ENCODE measurements at places on chromosomes 1 and 21.

DNA sequence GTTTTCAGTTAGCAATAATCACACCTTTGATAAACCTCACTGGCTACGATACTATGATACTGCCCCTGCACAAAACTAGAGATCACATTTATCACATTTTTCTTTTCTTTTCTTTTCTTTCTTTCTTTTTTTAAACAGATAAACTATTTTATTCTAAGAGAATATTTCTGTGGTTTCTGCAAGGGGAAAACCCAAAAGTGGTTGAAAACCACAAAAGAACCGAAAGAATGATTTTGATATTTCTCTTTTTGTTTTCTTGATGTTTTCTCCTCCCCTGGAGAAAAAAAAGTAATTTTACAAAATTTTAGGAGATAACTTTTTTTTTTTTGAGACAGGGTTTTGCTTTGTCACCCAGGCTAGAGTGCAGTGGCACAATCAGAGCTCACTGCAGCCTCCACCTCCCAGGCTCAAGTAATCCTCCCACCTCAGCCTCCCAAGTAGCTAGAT, 18.4 kb upstream of the FRRS1 start:
- DNase-seq = no peak

DNA sequence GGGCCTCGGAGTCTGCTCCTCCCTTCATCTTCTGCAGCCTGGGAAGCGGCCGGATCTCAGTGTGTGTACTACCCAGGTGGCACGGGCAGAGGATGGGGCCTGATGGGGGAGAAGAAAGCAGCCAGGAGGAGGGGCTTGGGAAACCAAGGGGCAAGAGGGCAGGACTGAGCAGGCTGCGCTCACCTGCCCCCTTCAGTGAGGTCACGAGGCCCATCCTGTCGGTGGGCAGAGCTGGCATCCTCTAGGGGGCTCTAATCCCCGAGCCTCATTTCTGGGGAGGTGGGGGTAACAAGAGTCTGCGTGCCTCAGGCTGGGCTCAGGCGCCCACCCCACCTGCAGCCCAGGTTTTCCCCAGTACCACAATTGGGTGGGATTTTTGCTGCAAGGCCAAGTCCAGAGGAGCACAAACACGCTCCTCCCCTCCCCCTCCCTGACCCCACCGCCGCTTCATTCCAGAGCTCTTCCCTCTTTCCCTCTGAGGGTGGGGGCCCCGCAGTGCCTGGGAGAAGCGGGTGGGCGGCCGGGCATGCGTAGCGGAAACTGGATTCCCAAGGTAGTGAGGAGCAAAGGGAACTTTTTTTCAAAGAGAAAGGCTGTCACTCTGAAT, 1.8 kb upstream of the WNT3A start:
- no peak for DNase-seq

DNA sequence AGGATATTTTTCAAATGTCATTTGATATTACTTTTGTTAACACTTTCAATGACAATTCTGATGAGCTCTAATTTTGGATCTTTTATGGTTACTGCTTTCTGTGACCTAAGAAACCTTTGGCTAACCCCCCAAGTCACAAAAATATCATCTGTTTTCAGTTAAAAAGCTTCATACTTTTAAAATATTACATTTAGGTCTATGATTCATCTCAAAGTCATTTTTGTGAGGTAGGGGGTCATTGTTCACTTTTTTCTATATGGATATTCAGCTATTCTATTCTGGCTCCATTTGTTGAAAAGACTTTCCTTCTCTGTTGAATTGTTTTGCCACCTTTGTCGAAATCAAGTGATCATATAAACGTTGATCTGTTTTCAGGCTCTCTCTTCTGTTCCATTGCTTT, 44.8 kb downstream of the UCHL5 start:
- no peak for DNase-seq

DNA sequence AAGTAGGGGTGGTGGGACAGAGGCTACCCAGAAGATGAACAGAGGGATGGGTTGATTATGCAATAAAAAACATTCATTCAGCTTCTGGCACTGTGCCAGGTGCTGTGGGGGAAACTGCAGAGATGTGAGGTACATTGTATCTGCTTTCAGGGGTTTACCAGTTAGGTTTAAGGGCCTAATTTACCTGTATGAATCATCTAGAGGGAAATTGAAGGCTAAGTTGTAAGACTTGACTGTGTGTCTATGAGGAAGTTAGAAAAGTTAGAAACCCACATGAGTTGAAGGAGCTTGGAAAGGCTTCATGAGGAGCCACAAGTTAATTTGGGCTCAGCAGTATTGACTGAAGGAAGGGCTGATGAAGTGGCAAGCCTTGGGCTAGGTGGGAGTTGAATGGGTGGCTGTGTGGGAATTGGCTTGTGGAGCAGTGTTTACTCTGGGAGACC, 36.7 kb upstream of the APOBEC4 start:
- DNase-seq = no peak

DNA sequence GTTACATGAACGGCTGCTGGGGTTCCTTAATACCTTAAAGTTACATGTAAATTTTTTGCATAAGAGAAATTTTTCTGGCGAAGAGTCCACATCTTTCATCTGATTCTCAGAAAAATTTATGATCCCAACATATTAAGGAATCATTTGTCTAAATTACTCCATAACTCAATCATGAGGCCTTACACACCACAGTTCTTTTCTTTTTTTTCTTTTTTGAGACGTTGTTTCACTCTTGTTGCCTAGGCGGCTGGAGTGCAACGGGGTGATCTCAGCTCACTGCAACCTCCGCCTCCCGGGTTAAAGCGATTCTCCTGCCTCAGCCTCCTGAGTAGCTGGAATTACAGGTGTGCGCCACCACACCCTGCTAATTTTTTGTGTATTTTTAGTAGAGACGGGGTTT, 2.1 kb upstream of the S100A11 start:
- DNase-seq = no peak

GRCh38 chr1:46622344-46622743, 5.7 kb upstream of the MOB3C start:
- no peak for DNase-seq

- peak; percentile 48 for DNase-seq
Measured at GRCh38 chr1:26529655-26530409, at the start of gene RPS6KA1. TSS of gene RPS6KA1 (plus strand) at chr1:26529761. CDS start at chr1:26529921, 160 bp downstream.

GRCh38 chr1:170145770-170146676, at the start of gene NTMT2:
TSS of gene NTMT2 (plus strand) at chr1:170145959. CDS start at chr1:170146108, 149 bp downstream.
- no peak for DNase-seq

- DNase-seq = no peak
Measured at GRCh38 chr1:111605576-111605975, 14.0 kb upstream of the RAP1A start.

- no peak for DNase-seq
Measured at GRCh38 chr1:223045164-223045957, 97.7 kb downstream of the TLR5 start.

GRCh38 chr1:93844262-93845045, 34.6 kb downstream of the DNTTIP2 start:
- DNase-seq = no peak

DNA sequence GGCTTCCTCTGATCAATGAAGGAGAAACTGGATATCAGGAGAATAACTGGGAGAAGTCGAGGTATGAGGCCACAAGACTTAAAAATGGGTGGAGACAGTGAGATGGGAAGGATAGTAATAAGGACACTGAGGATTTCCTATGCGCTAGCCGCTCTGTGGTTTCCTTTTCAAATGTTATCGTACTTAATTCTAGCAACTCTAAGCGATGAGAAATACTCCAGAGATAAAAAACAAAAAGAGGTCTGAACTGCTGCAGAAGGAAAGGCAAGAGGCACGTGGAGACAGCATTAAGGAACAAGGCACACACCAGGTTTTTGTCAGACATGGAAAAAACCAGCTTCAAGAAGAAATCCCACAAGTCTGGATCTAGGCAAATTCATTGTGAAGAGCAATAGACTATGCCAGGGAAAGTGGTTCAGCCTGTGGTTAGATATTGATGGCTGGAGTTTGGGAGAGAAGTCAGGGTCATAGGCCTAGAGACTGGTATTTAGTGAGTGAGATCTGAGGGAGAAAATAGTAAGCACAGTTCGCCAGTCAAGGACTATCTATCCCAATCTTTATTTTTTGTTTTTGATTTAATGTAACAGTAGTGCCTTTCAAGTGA, 5.3 kb downstream of the CLCA2 start:
- no peak for DNase-seq

- DNase-seq = no peak
Measured at GRCh38 chr1:86965827-86966182, 51.4 kb downstream of the HS2ST1 start.

GRCh38 chr1:98763488-98764150, 102.1 kb downstream of the SNX7 start:
- no peak for DNase-seq

- no peak for DNase-seq
Measured at GRCh38 chr21:45264146-45264911, 23.4 kb downstream of the POFUT2 start.

- no peak for DNase-seq
Measured at GRCh38 chr21:29726044-29726443, 213.8 kb downstream of the GRIK1 start.

All from activated effector memory CD4-positive, alpha-beta T cell treated with Interleukin-2 at 50 U/mL for 16 hours (primary cell).